Amygdala (tissue), 56 donors: ENCODE measurements at places on chromosomes 3 and 15.
A peak's percentile ranks its signal among the peaks of the same experiment; 100 is the strongest.

DNA sequence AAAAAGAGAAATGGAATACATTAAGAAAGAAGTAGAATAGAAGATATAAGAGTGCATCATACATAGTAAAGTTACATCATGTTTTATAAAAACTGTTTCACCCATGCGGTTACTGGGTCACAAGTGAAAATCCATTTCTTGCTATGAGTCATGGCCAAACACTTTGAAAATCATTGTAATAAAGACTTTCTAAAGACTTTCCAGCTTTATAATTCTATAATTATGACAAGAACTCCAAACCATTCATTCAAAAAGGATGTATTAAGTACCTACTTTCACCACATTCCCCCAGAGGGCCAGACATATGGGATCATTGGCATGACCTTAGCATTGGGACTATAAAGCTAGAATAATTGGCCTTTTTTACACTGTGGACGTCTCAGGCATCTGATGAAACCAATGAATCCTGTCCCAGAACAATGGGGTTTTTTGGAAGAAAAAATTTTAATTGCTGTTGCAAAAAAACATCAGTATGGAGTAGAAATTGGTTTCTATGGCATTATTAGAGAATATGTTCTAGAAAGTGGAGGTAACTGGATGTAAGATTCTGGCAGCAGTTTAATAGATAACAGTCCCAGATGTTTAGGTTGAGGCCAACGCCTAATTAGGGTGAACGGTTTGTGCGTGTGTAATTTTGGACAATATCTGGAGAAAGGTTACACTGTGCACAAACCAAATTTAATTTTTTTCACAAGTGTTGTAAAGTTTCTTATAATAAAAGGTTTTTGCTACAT lies 3.3 kb upstream of the SKIC8 start:
- DNase-seq = no peak

DNA sequence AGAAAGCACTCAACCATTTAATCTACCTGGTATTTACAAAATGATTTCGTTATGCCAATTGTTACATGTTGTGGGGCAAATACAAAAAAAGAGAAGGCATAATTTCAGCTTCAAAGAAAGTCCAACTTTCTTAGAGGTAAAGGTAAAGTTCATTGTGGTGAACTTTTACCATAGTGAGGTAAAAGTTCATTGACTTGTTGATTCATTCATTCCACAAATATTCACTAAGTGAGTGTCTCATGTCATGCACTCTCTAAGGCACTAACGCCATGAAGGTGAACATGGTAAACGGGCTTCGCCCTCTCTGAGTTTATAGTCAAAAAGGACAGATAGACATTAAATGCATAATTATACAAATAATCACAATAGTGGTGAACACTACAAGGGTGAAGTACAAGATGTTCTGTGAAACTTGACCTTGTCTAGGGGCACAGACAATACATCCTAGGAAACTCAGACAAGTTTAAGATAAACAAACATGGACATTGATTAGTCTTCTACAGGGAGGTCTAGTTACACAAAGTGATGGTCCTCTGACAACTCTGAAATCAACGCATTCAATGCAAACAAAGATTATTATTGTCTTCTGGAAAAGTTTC lies 378.6 kb downstream of the MAGI1 start:
- DNase-seq = no peak

GRCh38 chr3:172580680-172581401 lies 57.6 kb upstream of the TNFSF10 start:
- DNase-seq = no peak

DNA sequence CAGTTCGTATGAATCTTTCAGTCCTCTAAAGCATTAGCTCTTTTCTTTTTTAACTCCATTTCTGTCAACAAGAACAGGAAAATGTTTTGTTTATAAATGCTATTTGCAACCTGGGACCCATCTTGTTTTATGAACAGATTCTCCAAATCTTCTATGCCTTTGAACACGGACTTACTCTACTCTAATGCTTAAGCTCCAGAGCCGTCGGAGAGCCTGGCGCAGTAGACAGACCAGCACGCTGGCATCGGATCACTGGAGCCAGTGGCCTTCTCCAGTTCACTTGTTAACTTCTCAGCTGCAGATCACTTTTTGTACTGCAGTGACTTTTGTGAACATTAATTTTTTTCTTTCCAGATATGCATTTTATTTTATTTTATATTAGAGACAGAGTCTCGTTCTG lies 122.8 kb downstream of the GHSR start:
- DNase-seq = no peak

DNA sequence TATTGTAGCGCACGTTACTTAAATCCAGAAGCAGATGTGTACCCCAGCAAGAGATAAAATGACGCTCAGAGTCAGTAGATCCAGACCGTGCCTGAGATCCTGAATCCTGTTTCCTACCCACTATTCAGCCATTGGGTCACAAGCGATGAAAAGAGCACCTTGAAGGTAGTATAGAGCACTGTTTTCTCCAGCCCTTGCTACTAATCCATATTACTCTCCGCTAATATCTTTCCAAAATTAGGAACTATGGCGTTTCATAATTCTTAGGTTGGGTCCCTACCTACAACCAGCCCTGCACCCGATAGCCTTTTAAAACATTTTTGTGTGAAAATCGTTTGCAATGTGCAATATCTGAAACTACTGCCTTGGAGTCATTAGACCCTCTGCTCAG lies 596 bp downstream of the BTD start:
- no peak for DNase-seq

GRCh38 chr3:65401359-65402305 lies 637.1 kb downstream of the MAGI1 start:
- DNase-seq = no peak

GRCh38 chr3:196142202-196142956 lies 60.5 kb upstream of the TFRC start:
- no peak for DNase-seq

DNA sequence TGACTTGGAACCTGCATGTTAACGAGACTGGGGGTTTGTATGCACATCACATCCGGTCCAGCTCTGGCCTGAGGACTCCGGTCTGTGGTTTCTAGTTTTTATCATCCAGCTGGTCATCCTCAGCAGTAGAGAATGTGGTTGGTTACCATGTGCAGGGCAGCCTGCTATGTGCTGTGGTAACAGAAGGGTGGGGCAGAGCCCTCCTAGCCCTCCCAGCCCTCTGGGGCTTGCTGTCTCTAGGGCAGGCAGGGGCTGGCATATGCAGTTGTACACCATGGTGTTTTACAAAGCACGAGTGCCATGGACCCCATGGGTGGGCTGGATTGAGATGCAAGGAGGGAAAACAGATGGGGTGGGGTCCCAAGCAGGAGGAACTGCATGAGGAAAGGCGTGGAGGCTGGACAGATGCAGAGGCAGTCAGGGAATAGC lies 70.2 kb downstream of the APBA2 start:
- no peak for DNase-seq

- no peak for DNase-seq
Measured at GRCh38 chr15:78322724-78323521, 17.2 kb upstream of the CRABP1 start.

DNA sequence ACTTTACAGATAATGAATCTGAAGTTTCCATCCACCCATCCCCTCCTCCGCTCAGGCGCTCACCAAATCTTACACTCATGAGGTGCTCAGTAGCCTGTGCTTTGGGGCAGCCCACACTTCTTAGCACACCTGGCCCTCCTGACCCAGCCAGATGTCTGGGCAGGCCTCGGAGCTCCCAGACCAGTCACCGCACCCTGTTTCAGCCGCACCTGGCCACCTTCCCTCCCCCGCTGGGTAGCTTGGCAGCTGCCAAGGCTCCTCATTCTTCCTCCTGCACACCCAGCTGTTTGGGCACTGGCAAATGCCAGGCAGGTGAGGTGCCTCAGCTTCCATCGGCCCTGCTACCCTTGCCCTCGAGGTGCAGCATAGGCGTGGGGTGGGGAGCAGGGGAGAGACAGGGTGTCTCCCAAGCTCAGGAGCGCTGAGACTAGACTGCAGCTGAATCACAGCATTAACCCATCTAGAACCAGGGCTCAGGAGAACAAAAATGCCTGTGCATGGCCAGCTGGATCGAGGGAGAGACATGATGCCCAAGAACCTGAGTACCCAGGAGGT lies 45.8 kb downstream of the CDC25A start:
- DNase-seq = no peak

- DNase-seq = peak; percentile 79
Measured at GRCh38 chr15:99100245-99101173, 4.4 kb upstream of the SYNM start.

DNA sequence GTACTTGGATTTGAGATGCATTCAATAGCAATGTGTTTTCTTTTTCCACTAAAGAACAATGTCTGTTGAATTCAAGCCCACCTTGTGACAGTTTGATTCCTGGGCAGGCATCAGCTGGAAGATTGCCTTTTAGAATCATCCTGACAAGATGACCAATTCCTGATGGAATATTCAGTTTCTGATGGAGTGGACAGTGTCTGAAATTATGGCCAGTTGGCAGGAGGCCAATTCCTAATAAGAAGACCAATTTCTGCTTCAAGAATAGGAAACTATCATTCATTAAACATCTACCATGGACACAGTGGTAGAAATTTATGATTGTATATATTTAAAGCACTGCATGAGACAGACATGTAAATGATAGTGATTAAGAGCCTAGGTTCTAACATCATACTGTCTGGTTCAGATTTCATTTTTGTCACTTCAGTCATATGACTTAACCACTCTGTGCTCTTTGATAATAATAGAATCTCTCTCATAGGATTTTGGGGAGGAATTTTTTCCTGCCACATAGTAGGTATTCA lies 133.6 kb downstream of the CLSTN2 start:
- DNase-seq = no peak

- DNase-seq = no peak
Measured at GRCh38 chr3:166265153-166265552, 427.9 kb upstream of the BCHE start.
